Activated T-helper 1 cell treated with anti-CD3 and anti-CD28 coated beads, Interleukin-12 subunit alpha, Interleukin-12 subunit beta, Interleukin-2, Interleukin-4 antibody, amounts not matched to agents 30 ng/mL and 10 ng/mL and 1 ng/mL, durations not matched to agents 14 hours and 24 hours and 36 hours (primary cell): ENCODE measurements at places on chromosomes 16 and 17.

DNA sequence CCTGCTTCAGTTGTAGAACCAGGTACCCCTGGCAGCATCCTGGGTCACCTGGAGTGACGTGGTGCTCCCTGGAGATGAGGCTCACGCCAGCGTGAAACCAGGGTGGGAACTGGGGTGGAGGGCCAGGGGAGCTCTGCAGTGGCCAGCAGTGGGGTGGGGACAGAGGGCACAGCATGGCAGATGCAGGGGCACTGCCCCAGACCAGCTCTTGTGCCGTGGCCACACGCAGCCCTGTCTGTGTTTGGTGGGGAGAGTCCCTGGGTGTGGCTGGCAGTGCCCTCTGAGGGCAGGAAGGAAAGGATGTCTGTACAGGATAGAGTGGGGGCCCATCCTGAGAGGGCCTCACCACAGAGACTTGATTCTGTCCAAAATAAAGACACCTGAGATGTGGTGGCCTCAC, 24.5 kb downstream of the ZNF750 start:
- no peak for DNase-seq

DNA sequence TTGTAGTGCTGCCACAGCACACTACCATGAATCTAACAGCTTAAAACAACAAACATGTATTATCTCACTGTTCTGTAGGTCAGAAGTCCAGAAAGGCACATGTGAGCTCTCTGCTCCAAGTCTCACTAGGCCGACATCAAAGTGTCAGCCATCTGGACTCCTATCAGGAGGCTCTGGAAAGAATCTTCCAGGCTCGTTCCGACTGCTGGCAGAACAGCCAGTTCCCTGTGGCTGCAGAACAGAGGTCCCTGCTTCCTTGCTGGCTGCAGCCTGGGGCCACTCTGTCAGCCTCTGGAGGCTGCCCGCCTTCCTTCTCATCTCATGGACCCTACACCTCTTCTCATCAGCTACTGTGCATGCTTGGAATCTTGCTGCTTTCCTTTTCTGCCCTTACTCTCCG, 168.9 kb downstream of the CBLN1 start:
- DNase-seq: no peak

- DNase-seq: peak; percentile 24
These were observed 10.1 kb upstream of the SLC16A5 start for GRCh38 chr17:75077496-75078283.

DNA sequence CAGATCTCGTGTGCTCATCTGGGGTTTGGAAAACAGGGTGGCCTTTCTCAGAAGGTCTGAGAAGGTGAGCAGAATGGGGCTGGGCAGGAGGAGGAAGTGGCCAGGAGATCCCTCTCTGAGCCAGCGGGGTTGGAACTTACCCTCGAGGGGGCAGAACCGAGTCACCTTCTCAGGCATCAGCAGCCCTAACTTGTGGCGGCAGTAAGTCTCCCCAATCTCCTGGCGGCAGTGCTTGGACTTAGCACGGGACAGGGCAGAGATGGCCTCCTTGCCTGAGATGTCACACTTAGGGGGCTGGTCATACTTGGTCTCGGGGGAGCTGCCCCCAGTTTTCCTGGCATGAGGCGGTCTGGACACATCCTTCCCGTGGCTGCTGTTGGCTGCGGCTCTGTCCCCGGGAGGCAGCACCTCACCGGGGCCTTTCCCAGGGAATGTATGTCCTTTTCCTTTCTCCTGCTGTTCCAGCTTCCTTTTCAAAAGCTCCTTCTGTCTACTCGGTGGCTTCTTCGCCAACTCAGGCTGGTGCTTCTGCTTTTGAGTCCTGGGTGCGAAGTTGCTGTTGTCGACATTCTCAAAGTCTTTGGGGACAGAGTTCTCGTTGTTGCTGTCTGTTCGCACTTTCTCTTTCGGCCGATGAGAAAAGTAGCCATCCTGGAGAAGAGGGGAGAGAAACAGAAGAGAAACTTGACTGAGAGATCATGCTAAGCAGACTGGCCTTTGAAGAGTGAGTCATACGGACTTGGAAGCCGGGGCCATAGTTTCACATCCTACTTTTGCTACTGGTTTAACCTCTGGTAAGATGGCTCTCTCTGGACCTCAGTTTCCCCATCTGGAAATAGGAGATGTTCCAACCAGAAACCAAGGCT, 211.7 kb downstream of the XYLT1 start:
- DNase-seq: no peak

DNA sequence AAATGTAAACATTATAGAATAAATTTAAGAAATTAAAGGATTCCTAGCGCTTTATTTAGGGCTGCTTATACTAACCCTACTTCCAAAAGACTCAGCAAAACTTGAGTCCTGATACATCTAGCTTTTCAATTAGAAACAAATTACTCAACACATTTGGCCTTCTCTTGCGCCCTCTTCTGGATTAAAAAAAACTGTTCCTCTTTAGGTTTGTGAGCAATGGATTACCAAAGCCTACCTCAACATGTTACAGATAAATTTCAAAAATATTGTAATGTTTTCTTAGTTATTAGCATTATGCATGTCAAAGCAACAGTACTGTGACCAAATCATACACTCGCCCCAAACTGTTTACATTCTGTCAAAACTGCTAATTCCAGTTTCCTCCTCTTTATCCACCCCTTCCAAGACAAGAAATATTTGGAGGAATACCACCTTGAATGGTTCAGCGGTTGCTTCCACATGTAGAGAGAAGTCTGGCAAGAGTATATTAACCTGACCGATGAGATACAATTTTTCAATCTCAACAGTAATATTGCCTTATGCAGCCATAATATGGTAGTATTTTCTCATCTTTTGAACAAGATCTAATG, 2.7 kb downstream of the NUFIP2 start:
- DNase-seq: peak; percentile 20

DNA sequence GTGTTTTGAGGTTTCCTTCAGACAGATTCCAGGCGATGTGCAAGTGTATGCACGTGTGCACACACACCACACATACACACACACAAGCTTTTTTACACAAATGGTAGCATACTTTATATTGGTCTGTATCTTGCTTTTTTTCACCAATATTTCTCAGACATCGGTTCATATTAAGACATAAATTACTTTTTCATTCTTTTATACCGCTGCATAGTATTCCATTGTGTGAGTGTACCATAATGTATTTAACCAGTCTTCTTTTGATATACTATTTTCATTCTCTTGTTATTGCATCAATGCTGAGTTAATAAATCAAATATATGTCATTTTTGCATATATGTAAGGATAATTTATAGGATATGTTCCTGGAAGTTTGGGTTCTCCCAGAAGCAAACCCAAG, 22.4 kb upstream of the ITGAX start:
- no peak for DNase-seq

DNA sequence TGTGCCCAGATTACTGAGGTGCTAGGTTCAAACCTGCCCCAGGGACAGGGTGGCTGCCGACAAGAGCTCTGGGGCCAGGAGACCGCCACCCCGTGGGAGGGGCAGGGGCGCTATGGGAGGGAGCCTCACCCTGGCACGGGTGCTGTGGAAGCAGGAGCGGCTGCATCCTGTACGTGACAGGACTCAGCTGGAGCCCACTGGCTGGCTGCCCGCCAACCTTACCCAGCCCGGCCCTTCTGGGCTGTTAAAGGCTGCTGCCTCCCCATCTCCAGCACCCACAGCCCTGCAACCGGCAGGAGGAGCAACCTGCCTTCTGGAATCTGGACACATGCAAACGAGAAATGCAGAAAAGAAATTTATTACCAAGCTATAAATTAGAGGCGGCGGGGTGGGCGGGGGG, 11.2 kb downstream of the PAM16 start:
- DNase-seq: no peak

DNA sequence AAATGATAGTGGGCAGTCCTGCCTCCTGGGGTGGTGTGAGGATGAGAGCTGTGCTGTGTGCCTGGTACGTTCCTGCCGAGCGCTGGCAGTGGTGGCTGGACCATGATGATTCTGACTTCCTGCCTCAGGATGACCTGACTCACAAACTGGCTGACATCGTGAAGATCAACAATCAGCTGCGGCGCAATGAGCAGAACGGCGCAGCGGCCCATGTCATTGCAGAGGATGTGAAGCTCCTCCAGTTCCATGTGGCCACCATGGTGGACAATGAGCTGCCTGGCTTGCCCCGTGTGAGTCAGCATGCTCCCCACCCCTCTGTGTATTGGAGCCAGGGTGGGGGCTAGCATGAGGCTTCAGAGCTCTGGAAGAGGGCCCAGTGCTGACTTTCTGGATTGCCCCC, 13.1 kb downstream of the POLR2A start:
- no peak for DNase-seq

GRCh38 chr17:6501359-6501758, 55.0 kb downstream of the PITPNM3 start:
- no peak for DNase-seq
